ENCODE measurements at places on chromosomes 11 and 22.

- no peak for DNase-seq
Observed at GRCh38 chr22:28032861-28033260, 113.8 kb upstream of the PITPNB start.

GRCh38 chr11:133995066-133995465 is 38.3 kb upstream of the IGSF9B start:
- DNase-seq: no peak

- DNase-seq: no peak
Observed at GRCh38 chr11:117083011-117083935, 15.0 kb downstream of the SIK3 start.

- DNase-seq: no peak
Observed at GRCh38 chr11:102244681-102245409, 72.4 kb upstream of the BIRC3 start.

- peak; percentile 47 for DNase-seq
Observed at GRCh38 chr11:61815790-61816735, 740 bp downstream of the FADS1 start.

GRCh38 chr22:47193606-47194329 is 431.3 kb downstream of the TBC1D22A start:
- no peak for DNase-seq

DNA sequence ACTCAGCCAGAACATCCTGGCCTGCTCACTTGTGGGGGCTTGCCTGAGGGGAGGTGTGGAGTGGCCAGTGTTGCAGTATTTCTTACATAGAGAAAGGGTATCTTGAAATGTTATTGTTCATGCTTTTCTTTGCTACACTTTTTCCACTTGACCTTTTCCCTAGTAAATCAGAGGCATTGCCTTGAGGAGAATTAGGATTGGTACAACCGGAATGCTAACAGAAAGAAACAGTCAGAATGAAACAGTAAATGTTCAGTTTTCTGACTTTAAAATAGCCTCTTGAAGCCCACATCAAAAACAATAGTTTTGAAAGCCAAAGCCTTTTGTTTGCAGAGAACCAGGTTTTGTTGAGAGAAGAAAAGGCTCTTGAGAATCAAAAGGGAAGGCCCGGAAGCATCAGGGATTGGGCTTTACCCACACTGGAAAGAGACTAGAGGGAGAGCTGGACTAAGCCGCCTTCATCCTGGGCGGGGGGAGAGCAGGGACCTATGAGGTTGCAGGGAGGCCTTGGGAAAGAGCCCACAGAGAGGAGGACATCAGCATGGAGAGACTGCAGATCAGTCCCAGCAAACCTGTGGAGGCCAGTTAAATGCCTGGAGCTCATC is 12.4 kb downstream of the ADM start:
- no peak for DNase-seq

DNA sequence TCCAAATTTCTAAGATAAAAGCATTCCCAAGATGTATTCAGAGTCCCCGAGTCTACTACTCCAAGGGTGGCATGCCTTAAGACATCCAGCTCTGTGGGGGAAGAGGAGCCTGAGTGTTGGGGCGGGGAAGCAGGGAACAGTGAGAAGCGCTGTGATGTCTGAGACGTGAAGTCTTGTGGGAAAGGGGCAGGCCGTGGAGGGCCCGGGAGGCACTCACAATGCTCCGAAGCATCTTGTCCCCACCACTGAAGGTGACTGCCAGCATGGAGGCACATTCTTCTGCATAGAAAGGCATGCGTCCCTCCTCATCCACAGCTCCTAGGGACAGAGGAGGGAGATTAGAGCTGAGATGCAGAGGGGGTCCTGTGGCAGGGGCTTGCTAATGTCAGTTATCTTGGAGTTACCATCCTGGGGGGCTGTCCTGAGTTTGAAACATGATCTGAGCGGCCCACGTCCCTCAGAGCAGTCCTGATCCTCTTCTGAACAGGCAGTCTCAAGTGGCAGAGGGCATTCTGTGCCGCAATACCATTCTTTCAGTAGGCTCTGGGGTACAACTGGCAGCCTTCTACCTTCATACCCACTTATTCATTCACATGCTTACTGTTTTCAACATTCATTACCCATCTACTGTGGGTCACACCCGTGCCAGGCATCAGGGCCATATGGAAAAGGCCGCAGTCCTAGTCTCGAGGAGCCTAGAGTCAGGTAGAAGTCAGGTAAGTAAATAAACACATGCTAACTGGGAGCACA is 8.7 kb downstream of the PCSK7 start:
- no peak for DNase-seq

DNA sequence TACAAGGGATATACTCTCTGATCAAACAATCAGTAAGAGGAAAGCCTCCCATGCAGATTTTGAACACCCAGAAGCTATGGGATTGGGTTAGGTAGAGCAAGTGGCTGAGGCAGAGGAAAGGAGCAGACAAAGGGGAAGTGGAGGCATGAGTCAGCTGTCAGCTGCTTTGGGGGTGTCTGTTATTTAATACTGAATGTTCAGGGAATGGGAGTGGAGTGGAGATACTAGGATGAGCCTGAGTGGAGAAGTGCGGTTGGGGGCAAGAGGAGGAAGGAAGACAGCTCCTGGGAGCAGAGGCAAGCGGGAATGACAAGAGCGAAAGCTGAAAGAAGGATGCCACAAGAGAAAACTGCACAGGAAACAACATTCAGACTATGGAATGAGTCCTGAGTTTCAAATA is 22.7 kb upstream of the TMPRSS5 start:
- no peak for DNase-seq

DNA sequence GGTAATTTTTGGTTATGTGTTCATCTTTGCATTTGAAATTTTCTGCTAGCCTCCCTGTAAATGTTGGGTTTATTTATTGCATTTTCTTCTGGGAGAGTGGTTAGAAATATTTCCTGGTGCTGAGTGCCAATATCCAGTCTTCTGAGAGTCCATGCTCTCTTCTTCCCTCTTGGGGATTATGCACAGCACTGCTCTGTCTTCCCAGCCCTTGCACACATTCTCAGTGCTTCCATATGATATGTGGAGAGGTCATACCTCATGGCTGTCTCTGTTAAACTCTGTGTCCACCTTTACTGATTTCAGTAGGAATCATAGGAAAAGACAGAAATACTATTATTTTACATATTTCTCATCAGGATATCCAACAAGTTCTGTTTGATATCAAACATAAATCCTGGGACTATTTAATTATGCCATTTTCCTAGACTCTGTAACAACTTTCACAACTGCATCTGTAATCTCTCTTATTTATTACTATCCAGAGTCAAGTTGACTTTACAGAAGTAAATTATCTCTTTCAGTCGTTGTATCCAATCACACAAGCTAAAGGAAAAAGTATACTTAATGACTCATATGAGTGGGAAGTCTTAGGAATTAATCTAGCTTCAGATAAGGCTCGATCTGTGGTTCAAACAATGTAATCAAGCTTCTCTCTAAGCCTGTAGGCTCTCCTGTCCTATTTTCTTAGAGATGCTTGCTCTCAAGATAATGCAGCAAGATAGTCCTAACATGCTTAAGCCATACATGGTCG is 2.7 kb upstream of the NXPE1 start:
- DNase-seq: no peak

- no peak for DNase-seq
Observed at GRCh38 chr11:122632181-122632824, 23.2 kb upstream of the UBASH3B start.

GRCh38 chr22:37063431-37064420 is 12.2 kb downstream of the KCTD17 start:
- no peak for DNase-seq

GRCh38 chr11:122781378-122782195 is 56.7 kb upstream of the CRTAM start:
- peak; percentile 76 for DNase-seq

DNA sequence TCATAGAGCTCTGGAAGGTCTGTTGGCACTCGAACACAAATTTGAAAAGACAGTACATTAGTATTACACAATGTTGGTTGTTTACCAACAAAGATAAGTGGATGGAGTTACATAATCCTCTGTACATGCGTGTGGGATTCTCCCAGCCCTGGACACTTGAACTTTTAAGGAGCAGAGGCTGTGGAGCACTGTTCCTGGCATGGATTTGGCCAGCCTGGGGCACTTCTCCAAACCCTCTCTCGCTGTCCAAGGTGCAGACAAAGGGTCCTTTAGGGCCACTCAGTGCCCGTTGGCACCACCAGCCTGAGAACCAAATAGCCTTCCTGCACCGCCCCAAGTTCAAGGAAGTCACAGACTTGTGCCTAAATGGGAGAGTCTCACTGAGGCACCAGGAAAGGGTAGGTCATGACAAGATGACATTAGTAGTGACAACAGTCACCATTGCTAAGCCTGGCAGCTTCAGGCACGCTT is 1.6 kb upstream of the ANO1 start:
- DNase-seq: no peak

- no peak for DNase-seq
Observed at GRCh38 chr11:74138572-74138971, 32.2 kb downstream of the C2CD3 start.

DNA sequence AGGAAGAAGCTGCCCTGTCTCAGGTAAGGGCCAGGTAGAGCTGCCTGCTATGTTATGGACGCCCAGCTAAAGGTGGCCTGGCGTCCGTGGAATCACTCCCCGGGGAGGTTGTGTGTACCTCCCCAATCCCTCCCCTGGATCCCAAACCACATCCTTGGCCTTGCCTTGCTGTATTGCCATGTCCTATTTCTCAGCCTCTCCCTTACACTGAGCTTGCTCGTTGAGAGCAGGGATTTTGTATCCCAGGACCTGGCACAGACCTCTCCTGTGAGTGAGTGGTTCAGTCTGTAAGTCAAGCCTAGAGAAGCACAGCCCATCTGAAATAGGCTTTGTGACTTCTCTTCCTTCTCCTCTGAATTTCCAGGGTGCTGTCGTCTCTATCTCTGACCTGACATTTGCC is 53.9 kb downstream of the TRAF6 start:
- no peak for DNase-seq

GRCh38 chr11:78041843-78042440 is 18.9 kb upstream of the KCTD14 start:
- DNase-seq: no peak

GRCh38 chr11:69877235-69877634 is 58.0 kb upstream of the FGF3 start:
- DNase-seq: no peak

- no peak for DNase-seq
Observed at GRCh38 chr11:7612056-7612660, 61.1 kb downstream of the CYB5R2 start.

DNA sequence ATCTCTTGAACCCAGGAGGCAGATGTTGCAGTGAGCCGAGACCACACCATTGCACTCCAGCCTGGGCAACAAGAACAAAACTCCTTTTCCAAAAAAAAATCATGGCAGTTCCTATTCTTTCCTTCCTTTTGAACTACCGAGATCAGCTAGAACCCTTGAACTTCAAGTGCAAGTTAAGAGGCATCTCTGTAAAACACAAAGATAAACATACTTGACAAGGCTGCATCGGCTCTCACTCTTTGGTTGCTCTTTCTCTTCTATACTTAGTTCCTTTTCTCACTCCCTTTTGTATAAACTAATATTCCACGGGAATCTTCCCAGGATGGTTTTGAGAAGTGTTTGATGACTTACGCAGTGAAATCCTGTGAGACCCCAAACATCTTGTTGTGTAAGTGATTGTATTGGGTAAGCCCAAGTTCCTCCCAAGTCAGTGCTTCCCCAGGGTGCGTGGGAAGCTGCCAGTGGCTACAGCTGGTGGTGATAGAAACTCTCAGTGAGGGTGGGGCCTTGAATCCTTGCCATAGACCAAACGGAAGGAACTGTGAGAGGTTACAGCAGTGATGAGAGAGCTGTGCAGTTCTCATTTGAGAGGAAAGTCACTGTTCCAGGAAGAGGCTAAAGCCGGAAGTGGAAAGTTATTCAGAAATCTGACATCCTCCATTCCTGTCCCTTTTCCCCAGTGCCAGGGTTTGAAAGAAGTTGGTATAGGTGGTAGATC is 24.1 kb upstream of the CDC42EP2 start:
- peak; percentile 3 for DNase-seq

DNA sequence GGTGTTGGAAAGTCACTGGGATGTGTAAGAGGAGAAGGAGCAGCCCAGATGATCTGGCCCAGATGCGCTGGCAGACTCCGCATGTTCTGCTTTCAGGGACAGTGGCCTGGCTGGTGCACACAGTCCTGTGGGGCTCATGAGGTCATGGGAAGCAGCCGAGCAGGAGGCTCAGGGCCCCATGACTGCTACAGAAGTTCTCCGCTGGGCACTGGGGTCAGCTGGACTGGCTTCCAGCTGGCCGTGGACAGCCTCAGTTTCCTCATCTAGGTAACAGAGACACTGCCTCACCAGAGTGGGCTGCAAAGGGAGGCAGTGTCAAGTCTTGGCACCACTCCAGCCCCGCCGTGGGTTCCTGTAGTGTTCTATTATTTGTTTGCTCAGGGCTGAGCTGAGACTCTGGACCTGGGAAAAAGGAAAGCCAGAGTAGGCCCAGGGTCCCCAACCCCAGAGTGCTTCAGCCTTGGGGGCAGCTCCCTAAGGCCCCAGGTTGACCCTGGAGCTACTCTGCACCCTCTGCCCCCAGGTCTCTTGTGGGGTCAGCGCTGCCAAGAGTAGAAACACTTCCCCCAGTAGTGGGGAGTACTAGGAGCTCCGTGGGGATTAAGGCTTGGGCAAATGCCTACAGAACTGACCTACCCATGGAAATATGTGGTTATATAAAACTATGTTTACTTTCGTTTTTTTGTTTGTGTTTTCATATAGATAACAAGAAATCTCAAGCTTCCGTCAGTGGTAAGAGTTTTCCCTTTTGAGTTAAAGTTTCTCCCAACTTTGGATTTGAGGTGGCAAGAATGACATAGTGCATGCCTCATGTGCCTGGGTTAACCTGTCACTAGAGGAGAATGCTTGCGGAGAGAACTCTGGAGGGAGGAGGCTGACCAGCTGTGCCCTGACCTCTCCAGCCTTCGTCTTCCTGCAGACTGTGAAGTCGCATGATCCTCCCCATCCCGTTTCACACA is 45.3 kb downstream of the MED15 start:
- no peak for DNase-seq

DNA sequence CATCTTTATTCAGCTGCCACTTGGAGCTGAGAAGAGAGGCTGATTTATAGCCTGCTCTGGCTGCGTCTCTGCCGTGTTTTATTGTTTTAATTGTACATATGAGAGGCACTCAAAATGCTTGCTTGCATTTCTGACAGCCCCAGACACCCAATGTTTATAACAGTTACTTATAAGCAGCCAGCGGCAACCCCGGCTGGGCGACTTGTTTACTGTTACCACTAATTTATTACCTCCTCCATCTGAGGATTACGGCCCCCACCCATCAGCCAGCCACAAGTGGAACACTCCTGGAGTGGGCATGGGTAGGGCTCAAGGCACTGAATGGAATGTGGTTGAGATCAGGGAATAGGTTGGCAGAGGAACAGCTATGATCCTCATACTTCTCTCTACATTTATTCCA is 61.2 kb downstream of the CLPB start:
- DNase-seq: no peak

DNA sequence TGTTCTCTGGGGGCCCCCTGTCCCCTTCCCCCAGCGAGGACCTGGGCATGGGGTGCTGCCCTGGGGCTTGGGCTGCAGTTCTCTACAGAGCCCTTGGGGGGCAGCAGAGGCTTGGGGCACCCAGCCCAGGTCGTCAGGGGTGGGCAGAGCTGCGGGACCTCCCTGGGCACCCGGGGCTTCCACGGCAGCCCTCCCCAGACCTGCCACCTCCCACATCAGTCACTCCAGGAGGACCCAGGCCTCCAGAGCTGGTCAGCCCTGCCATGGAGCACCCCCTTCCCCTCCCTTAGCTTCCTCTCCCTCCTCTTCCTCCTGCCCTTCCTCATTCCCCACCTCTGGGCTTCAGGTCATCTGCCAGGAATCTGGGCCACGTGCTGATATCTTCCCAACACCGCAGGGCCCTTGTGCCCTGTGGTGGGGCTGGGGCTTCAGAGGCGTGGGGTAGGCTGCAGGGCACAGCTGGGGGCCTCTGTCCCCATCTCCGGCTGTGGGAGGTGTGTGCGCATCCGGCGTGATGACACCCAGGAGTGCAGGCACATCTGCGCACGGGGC is 5.8 kb downstream of the TSPAN4 start:
- peak; percentile 67 for DNase-seq

All from CD4-positive, alpha-beta T cell treated with Interleukin-2 at 100 ng/mL for 4 hours (primary cell).